ENCODE measurements at places on chromosomes 5 and 9. TPM values are rescaled to one million over a fixed set of nuclear protein-coding genes. Genes with fewer than 3 reads are reported as not detected.

Gene TNFSF15
- total RNA-seq, result under 0.01 TPM

Gene IL13
- not detected for total RNA-seq

Gene GAPT
- total RNA-seq, result not detected

Gene ISL1
- 2.4 TPM for total RNA-seq

Gene VAV2
- 31.0 TPM for total RNA-seq

Measured in frontal cortex (tissue), 4 donors.